Activated T-cell treated with anti-CD3 and anti-CD28 coated beads, Interleukin-2, amount 50 U/mL, for 1 hour (primary cell): ENCODE measurements at places on chromosomes 4 and X.

GRCh38 chr4:107492566-107492965 is 227.5 kb downstream of the PAPSS1 start:
- DNase-seq, result no peak

DNA sequence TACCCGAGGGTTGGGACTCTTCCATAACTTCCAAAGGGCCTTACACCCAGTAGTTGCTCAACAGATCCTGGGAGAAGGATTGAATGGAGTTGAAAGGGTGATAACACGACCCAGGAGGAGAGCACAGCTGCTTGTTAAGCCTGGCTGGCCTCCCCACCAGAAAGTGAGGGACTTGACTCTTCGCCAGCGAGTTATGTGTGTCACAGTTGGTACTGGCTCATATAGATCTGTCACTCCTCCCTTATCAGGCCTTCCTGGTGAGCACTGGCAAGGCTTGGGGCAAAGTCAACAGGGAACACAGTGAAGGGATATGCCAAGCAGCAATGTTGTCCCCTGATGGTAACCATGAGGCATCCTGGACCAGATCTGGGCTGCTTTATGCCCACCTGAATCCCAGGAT is 35.8 kb downstream of the APLN start:
- no peak for DNase-seq

DNA sequence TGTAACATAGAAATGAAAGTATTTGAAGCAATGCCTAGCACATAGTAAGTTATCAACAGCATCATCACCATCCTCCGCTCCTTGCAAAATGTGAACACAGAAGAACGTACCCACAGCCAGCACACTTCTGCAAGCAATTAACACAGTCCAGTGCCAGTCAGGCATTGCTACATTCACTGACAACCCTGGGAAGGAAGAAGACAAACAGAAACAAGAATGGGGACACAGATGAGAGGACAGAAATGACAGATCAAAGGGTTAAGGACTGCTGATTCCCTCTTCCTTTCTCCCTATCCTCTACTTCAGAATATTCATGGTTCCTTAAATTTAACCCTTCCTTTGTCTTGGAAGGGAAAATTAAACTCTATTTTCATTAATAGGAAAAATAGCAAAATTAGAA is 53.1 kb downstream of the CHM start:
- no peak for DNase-seq

- no peak for DNase-seq
Measured at GRCh38 chr4:136390824-136391223, 1141.5 kb downstream of the PCDH18 start.

DNA sequence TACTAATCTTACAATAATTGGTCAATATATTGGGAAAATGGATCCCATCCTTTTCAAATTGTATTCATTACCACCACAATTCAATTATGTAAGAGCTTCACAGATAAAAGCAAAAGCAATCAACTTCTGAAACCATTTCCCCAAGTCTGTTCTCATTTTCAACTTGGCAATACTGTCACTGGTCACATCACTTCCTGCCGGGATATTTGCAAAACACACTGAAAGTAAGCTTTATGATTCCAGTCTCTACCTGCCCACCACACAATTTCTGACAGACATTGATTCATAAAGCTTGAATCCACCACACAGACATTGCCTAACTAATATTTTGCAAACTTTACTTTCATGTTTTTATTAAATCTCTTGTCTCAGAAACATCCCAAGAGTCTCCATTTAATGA is 53.6 kb downstream of the LIN54 start:
- DNase-seq, result no peak

GRCh38 chrX:124940531-124940930 is 379.1 kb upstream of the TEX13C start:
- DNase-seq, result no peak

GRCh38 chr4:183600189-183600685 is 58.7 kb downstream of the RWDD4 start:
- peak; percentile 24 for DNase-seq

GRCh38 chrX:13646154-13646549 is 6.8 kb upstream of the TCEANC start:
- DNase-seq, result peak; percentile 30

DNA sequence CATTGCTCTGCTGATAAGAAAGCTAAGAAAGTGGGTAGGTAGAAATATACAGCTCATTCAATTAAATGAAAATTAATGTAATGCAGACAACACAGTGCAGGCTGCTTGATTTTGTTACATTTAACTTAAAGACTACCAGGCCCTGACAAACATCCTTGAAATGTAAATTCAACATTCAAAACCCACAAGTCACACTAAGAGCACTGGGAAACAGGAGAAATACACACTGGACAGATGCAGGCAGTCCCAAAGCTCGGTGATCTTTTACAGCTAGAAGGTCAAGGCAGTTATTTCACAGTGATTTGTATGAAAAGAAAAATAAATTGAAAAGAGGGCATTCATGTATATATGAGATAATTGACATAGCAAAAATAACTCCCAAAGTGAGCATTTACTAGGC is 94.3 kb upstream of the PLAC1 start:
- DNase-seq, result no peak

- DNase-seq, result no peak
Measured at GRCh38 chr4:176526704-176527103, 206.9 kb downstream of the SPCS3 start.

DNA sequence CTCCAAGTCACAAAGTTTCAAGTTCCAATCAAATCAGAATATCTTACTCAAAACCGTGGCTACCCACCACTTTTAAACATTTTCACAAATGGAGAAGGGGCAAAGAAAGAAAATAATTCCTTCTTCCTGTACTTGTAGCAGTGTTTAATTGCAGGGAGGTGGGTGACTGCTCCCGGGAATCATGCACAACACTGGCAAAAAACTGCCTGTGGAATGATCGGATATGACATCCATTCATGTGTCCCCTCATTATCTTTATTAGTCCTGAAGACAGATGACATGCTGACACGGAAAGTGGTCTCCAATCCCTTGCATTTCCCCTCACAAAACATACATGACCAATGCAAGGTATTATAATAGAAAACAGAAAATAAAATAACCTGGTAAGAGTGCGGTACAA is 2.0 kb downstream of the TSPAN5 start:
- DNase-seq, result no peak

DNA sequence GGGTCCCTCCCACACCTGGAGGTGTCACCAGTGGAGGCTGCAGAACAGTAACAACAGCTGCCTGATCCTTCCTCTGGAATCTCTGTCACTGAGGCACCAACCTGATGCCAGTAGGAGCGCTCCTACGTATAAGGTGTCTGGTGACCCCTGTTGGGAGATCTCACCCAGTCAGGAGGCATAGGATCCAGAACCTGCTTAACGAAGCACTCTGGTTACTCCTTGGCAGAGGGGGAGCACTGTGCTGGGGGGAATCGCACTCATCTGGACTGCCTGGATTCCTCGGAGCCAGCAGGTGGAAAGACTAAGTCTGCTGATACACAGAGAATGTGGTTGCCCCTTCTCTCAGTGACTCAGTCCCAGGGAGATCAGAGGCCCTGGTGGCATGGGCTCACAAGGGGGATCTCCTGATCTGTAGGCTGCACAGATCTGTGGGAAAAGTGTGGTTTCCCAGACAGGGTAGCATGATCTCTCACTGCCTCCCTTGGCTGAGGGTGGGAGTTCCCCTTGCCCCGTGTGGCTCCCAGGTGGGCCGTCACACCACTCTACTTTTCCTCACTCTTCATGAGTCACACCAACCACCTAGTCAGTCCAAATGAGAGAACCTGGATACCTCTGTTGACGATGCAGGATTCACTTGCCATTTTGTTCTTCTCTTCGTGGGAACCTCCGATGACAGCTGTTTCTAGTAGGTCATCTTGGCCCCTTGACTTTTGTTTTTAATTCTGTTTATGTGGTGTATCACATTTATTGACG is 305.9 kb downstream of the IDS start:
- no peak for DNase-seq

DNA sequence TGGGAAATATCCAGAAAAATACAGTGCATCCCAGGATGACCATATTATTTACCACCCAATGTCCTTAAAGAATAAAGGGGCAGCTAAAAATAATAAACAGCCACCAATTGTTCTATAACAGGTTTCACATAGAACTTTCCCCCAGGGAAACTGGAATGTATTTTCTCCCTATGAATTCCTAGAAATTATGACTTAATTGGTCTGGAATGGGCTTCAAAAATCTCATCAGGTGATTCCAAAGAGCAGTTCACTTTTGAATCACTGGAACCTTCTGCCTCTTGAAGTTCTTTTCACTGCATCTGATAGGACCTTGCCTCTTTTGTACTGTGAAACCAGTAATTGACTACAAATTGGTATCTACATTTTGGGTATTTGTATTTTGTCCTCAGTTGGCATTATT is 119.3 kb downstream of the ZNF330 start:
- DNase-seq, result no peak

DNA sequence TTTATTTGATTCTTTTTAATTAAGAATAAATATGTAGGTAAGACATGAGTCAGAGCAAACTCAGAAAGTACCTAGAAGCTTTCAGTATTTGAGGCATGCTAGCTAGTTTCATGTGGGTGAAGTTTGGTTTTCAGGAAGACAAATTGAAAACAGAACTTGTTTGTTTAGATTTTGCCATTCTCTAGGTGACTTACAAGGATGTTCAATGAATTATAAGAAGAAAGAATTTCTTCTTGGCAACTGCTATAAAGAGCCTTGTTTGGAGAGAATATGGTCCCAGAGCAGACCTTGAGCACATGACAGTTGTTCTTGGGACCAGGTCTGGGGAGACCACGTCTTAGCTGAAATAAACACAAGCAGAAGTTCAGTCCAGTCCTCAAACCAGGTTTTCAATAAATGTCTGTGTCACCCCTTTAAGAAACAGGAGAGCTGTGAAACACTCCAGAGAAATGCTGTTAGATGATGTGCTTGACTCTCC is 38.0 kb upstream of the IL21 start:
- DNase-seq, result no peak

- no peak for DNase-seq
Measured at GRCh38 chr4:162245051-162245450, 81.3 kb upstream of the FSTL5 start.

- no peak for DNase-seq
Measured at GRCh38 chrX:117768861-117769604, 347.6 kb downstream of the KLHL13 start.

DNA sequence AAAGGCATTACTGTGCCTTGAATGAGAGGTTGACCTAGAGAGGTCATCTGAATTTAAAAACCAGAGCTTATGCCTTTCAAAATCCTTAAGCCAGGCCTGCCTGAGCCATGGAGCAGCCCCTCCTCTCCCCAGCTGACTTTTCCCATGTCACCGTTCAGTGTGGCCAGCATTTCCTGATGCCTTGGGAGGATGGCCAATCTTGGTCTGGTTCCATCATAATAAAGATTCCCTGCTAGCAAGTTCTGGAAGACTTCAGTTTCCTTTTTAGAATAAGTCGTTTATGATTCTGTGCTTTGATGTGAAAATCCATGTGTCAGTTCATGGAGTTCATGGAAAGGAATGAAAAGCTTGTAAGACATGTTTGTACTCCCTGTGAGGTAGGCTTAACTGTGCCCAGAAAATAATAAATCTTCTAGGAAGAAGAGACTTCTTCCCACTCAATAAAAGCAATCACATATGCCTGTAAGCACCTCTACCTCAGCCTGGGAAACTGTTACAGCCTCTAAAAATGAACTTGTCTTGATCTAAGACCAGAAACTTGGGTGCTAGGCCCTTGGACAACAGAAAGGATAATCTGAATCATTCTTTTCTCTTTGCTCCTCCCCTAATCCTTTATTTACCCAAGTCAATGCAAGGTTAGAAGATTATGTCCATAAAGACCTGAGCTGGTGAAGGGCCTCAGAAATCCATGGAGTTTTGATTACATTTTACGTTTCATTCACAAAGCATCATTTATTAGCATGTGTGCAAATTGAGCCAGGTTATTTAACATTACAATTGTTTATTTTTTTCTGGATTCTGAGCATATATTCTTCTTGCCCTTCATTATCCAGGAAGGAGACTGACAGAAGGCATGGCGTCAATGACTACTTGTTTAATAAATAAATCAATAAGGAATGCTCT is 84.0 kb upstream of the TBC1D9 start:
- no peak for DNase-seq

GRCh38 chrX:100647739-100648138 is 3.7 kb downstream of the SRPX2 start:
- no peak for DNase-seq

DNA sequence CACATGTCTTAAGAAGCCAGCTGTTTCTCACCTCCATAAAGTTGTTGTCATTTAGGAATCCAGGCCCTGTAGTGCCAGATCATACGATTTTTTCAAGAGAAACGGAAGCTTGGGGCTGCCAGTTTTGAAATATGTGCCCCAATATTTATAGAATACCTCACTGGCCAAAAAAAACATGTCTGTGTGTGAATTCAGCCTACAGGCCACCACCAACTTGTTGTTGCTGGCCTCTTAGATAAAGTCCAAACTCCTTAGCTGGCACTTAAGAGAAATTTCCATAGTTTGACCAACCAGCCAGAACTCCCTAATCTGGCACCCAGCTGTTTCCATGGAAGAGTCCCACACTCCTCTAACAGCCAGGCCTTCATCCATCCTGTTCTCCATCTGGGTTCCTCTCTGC is 74.1 kb downstream of the WDR19 start:
- no peak for DNase-seq

GRCh38 chr4:115272594-115272993 is 159.2 kb upstream of the NDST4 start:
- no peak for DNase-seq

- DNase-seq, result no peak
Measured at GRCh38 chrX:101397779-101398178, 7.0 kb downstream of the RPL36A start.

DNA sequence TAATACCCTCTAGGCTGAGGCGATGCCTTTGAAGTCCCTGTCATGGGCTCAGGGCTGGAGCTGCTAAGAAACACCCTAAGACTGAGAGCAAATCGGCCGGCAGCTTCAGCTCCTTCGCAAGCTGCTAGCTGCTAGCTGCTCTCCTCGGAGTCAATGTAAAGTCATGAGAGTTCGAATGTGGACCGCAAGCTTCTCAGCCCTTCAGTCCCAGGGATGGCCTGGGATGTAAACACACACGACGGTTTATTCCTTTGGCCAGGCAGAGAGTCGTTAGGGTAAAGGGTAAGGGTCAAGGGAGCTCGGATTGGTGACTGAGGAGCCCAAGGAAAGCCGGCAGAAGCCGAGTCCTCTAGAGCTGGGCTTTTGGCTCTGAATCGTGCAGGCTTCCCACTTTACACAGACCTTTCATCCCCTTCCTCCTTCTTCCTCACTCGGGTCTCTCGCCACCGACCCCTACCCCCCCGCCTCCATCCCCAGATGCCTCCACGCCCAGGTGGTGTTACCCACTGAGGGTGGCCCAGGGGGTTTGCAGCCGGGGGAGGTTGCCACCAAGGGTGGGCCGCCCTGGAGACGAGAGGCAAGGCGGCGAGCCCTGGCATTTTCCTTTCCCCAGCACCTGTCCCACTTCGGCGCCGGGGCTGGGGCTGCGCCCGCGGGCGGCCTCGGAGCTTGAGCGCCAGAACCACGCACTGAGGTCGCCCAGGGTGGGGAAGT is 3.1 kb upstream of the BCORL1 start:
- no peak for DNase-seq

- peak; percentile 2 for DNase-seq
Measured at GRCh38 chr4:8844976-8845690, 26.5 kb downstream of the HMX1 start.
